ENCODE measurements at places on chromosomes 6 and 20.
A peak's percentile ranks its signal among the peaks of the same experiment; 100 is the strongest.

DNA sequence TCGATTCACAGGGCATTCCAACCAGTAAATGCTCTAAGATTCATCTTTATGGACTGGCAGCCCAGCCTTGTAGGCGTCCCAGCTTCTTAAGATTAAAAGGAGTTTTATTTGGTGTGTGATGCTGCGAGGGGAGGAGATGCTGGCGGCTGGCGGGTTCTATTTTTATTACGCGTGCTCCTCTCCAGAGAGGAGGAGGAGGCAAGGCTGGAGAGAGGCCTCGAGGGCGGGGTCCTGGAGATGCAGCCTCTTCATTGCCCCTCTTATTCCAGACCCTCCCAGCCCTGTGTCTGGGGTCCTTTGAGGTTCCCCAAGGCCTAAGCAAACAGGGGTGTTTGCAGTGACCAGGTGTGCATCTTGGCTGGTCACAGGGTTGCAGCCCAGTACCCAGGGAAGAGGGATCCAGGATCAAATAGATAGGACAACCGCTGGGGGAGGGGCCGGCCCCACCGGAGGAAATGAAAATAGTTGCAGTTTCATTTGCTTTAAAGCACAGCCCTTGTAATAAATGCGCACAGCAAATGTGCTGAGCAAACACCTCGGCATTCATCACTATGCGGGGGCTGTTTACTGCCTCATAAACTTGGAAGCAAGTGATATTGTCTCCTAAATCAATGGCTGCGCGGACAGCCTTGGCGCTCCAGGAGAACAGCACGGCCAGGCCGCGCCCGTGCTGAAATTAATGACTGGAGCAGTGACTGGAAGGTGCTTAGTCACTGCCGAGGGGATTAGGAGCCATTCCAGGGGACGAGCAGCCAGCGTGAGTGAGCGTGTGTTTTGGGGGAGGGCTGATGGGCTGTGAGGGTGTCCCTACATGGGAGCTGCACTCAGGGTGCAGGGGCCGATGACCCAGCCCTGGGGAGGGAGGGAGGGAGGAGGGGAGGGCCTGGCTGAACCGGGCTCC lies 83.0 kb downstream of the TMEM242 start:
- H3K4me1 ChIP-seq: no peaks in the 10 kb centered on the region
- H3K36me3 ChIP-seq: no peaks in the 10 kb centered on the region
- no peak overlapping the region for H3K27ac ChIP-seq
- DNase-seq: no peak
- peaks cover 30% of the 10 kb centered on the region for H3K27me3 ChIP-seq
- H3K4me3 ChIP-seq: no peak overlapping the region

DNA sequence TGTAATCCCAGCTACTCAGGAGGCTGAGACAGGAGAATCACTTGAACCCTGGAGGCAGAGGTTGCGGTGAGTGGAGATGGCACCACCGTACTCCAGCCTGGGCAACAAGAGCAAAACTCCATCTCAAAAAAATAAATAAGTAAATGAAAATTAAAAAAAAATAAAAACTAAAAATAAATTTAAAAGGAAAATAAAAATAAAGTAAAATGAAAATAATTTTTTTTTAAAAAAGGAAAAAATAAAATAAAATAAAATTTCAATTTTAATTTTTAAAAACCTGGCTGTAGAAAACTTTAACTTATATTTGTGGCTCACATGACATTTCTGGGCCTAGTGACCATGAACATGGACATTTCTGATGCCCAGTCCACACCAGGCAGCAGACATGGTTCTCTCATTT lies 16.1 kb downstream of the HCK start:
- no peaks in the 10 kb centered on the region for H3K4me1 ChIP-seq
- no peaks in the 10 kb centered on the region for H3K36me3 ChIP-seq
- H3K27ac ChIP-seq: no peak overlapping the region
- H3K4me3 ChIP-seq: no peak overlapping the region
- H3K27me3 ChIP-seq: no peaks in the 10 kb centered on the region

DNA sequence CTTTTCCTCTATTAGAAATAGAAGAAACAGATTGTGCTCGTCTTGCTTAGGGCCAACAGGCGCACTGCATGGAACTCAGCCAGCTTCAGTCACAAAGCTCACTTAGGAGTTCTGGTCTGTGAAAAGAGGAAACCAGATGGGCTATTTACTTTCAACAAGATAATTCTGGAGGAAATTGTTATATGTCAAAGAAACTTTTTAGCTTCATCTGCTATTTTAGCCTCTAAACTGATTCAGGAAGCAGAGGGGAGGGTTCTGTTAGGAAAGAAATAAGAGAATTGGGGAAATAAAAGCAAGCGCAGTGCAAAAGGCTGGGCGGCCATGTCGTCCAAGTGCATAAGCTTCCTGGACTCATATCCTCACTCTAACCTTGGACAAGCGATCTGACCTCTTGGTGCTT lies 21.3 kb downstream of the PRKN start:
- no peaks in the 10 kb centered on the region for H3K36me3 ChIP-seq
- H3K4me3 ChIP-seq: no peak overlapping the region
- no peak for DNase-seq
- peaks cover 6% of the 10 kb centered on the region for H3K4me1 ChIP-seq

GRCh38 chr6:7805078-7805849 lies 79.4 kb downstream of the BMP6 start:
- no peak overlapping the region for H3K27ac ChIP-seq
- H3K4me3 ChIP-seq: no peak overlapping the region
- peaks cover 82% of the 10 kb centered on the region for H3K27me3 ChIP-seq
- H3K4me1 ChIP-seq: no peaks in the 10 kb centered on the region
- DNase-seq: no peak
- no peaks in the 10 kb centered on the region for H3K36me3 ChIP-seq

DNA sequence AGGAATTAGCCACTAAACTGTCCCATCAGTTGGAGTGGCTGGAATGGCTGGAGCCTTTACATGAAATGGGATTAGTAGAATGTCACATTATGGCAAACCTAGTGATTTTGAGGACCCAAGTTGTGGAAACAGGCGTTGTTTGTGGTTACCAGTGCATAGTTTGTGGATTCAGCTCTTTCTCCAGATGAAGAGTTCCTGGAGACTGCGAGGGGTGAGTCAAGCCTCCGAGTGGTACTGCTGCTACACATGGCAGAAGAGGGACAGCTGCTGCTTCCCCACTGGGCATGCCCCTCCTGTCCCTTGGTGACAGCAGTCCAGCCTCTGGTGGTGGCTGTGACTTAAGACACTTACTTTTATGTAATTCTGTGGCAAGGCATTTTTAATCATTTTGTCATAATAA lies 94.2 kb upstream of the SCP2D1 start:
- DNase-seq: no peak
- H3K4me3 ChIP-seq: no peak overlapping the region
- no peak overlapping the region for H3K27ac ChIP-seq
- no peaks in the 10 kb centered on the region for H3K4me1 ChIP-seq
- no peaks in the 10 kb centered on the region for H3K36me3 ChIP-seq

DNA sequence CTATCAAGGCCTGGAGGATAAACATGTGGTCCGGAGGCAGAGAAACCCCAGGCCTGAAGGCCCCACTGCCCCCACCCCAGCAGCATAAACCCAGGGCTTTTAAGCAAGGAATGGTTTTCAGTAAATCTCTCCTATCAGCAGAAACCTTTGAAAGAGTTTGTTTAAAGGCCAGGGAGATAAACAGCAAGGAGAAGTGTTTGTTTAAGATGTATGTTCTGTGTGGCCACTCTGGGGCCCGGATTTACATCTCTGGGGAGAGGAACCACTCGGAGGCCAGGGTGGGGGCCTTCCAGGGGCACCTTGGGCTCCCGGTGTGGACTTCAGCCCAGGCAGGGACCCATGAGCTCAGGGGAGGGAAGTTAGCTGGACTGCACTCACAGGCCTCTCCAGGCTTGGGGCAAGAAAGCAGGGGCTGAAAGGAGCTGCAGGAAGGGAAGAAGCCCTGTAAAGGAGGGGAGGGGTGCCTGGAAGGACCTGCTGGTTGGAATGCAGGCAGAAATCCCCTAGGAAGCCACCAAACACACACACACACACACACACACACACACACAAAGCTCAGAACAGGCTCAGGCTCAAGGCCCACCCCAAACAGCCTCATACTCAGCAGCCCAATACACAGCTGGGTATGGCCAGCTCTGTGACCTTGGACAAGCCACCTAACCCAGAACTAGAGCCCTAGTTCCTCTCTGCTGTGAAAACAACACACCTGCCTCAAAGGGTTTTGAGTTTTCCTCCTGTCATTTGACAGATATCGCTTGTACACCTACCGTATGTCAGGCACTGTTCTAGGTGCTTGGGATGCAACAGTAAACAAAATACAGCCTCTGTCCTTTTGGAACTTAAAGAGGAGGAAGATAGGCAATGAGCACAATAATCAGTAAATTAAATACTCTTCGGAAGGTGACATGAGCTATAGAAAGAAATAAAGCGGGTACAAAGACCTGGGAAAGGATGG lies 26.2 kb upstream of the FOXP4 start:
- H3K36me3 ChIP-seq: no peaks in the 10 kb centered on the region
- H3K27ac ChIP-seq: no peak overlapping the region

DNA sequence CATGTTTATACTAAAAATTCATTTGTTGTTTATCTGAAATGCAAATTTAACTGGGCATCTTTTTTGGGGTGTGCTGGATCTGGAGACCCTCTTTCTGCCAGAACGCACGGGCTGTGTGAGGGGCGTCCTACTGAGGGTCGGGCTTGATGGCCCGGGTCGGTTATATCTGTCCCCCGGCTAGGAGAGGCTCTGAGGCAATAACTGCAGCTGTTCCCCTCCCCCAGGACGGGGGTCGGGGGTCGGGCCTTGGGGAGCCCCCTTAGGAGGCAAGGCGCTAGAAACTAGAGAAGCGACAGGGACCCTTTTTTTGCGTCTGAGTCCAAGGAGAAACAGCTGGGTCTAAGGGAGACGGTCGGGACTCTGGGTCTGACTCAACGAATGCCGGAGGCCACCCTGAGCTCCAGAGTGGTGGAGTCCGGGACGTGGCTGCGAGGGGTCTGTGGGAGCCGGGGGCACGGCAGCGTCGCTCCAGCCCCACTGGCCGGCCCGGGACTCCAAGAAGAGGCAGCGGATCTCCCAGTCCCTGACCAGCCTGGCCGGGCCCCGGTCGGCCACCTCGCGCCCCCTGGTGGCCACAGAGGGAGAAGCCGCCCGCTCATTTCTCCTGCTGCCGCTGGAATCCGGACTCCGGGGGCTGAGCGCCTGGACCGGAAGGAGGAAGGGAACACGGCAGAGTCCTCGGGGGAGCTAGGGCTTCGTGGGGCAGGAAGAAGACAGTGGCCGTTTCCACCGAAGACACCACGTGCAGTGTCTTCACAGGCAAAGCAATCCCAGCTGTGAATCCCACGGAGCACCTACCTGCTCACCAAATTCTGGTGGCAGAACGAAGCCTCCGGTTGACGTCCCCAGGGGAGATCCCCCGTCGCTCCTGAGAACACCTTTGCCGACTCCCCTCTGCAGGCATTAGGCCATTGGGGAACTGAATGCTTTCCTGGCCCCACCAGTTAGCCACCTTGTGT lies 24.0 kb upstream of the SCML4 start:
- peaks cover 39% of the 10 kb centered on the region for H3K27me3 ChIP-seq
- H3K4me3 ChIP-seq: peak overlapping the region; percentile 77
- H3K4me1 ChIP-seq: no peaks in the 10 kb centered on the region
- H3K36me3 ChIP-seq: no peaks in the 10 kb centered on the region
- no peak overlapping the region for H3K27ac ChIP-seq

- H3K36me3 ChIP-seq: no peaks in the 10 kb centered on the region
- DNase-seq: no peak
- H3K4me1 ChIP-seq: no peaks in the 10 kb centered on the region
Observed at GRCh38 chr20:41632896-41633295, 14.7 kb upstream of the CHD6 start.

DNA sequence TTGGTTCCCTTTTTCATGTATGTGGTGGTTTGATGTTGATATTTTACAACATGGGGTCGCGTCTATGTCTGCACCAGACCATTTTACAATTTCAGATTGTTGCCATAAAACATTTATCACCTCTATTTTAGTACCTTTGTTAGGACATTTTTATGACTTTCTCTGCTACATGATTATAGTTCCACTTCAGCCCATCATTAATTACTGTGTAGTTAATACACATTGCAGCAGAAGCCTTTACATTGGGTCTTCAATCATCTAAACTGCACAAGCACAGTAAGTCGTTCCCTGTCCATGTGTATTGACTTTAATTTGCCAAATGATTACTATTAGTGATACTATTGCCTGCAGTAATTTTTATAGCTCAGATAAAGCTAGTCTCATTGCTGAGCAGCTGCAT lies 15.7 kb upstream of the TMEM217 start:
- peaks cover 22% of the 10 kb centered on the region for H3K36me3 ChIP-seq
- no peak overlapping the region for H3K4me3 ChIP-seq
- no peak overlapping the region for H3K27ac ChIP-seq
- no peak for DNase-seq
- no peaks in the 10 kb centered on the region for H3K27me3 ChIP-seq
- no peaks in the 10 kb centered on the region for H3K4me1 ChIP-seq

GRCh38 chr6:4021854-4022695 lies 56.9 kb downstream of the FAM217A start:
- no peak for DNase-seq
- peaks cover 20% of the 10 kb centered on the region for H3K36me3 ChIP-seq

DNA sequence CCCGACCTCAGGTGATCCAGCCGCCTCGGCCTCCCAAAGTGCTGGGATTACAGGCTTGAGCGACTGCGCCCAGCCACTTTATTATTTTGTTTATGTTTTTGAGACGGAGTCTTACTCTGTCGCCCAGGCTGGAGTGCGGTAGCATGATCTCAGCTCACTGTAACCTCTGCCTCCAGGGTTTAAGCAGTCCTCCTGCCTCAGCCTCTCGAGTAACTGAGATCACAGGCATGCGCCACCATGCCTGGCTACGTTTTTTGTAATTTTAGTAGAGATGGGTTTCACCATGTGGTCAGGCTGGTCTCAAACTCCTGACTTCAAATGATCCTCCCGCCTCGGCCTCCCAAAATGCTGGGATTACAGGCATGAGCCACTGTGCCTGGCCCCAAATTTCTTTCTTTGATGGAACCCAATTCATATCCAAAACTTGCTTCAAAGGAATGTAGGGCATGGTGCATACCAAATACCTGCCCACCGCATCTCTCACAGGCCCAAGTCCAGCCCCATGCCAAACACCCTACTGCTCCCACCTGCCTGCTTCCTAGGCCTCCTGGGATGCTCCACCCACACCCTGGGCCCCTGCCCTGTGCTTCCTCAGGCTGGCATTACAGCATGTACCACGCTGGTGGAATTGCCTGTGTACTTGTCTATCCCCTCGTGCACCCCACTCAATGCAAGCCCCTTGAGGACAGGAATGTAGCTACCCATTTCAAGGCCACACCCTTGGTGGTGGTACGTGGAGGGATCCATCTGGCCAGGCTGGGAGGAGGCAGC lies 4.9 kb upstream of the HMGA1 start:
- H3K27me3 ChIP-seq: no peaks in the 10 kb centered on the region
- H3K27ac ChIP-seq: no peak overlapping the region
- DNase-seq: no peak
- H3K4me1 ChIP-seq: peaks cover 11% of the 10 kb centered on the region

DNA sequence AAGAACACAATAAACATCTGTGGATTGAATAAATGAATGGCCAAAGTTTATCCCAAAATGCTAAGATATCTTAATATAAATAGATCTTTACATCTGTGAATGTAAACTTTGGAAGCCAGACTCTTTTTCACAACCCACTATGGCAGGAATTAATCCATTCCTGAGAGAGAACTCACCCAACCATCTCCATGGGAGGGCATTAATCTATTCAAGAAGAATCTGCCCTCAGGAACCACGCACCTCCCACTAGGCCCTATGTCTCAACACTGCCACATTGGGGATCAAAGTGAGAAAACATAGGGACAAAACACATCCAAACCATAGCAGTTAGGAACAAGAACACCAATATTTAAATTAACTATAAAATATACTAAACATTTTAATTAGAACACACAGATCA lies 3.4 kb downstream of the UBE3D start:
- no peak overlapping the region for H3K4me3 ChIP-seq
- peaks cover 4% of the 10 kb centered on the region for H3K36me3 ChIP-seq
- H3K27ac ChIP-seq: no peak overlapping the region
- H3K27me3 ChIP-seq: no peaks in the 10 kb centered on the region
- DNase-seq: no peak
